MV-4-11 (cell line): ENCODE measurements at places on chromosomes 13 and 19.

- DNase-seq, result peak; percentile 22
Measured at GRCh38 chr13:30607908-30608307, 9.8 kb upstream of the USPL1 start.

DNA sequence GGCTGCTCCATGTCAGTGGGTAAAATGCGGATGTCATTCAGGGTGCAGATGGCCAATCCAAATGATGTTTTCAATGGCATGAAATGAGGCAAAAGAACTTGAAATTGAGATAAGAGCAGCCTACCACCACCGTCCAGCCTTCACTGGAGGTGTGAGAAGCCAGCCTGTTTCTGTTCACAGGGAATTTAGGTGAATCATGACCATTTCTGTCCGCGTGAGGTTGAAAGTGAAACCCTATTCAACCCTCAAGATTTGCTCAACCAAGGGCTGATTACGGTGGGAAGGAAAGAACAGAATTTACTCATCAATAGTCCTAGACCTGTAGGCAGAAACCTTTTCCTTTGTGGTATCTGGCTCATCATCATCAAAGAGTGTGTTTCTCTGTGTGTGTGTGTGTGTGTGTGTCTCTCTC lies 370.7 kb downstream of the COG6 start:
- no peak for DNase-seq

- no peak for DNase-seq
Measured at GRCh38 chr19:29624489-29625185, 18.6 kb downstream of the POP4 start.

- DNase-seq, result peak; percentile 94
Measured at GRCh38 chr19:3185461-3186159, at the start of gene NCLN. NCLN (plus strand) TSS chr19:3185930; CDS start chr19:3186031, 101 bp downstream.

- peak; percentile 99 for DNase-seq
Measured at GRCh38 chr19:10928563-10929401, at the start of the genes TIMM29 and YIPF2. TIMM29 (plus strand) TSS chr19:10928811; CDS start chr19:10928823, 12 bp downstream. YIPF2 (minus strand) TSS chr19:10928639; CDS start chr19:10928410, 229 bp downstream.

DNA sequence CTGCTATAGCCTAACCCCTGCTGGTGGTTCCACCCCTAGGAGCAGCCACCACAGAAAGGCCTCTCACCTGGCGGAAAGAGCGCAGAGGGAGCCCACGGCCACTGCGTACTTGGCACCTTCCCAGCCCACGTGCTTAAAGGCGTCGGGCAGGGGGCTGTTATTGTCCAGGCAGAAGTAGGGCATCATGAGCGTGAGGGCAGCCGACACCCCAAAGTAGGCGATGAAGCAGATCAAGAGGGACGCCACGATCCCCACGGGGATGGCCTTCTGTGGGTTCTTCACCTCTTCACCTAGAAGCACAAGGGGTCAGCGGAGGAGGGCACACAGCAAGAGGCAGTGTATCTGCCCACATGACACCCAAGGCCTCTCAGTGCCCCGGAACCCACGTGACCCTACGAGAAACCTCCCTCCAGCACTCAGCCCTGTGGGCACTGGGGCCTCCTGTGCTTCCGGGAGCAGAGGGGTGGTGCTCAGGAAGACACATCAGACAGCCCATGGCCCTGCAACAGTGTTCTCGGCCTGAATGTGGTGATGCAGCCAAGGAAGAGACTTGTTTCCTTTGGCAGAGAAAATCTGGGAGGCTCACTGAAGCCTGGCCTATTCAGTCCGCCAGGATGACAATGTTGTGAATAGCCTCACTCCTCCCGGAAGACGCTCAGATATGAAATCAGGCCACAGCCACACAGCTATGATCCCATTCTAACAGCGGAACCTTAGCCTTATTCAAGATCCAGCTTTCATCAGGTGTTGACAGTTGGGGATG lies 72.1 kb downstream of the SLC7A1 start:
- no peak for DNase-seq

DNA sequence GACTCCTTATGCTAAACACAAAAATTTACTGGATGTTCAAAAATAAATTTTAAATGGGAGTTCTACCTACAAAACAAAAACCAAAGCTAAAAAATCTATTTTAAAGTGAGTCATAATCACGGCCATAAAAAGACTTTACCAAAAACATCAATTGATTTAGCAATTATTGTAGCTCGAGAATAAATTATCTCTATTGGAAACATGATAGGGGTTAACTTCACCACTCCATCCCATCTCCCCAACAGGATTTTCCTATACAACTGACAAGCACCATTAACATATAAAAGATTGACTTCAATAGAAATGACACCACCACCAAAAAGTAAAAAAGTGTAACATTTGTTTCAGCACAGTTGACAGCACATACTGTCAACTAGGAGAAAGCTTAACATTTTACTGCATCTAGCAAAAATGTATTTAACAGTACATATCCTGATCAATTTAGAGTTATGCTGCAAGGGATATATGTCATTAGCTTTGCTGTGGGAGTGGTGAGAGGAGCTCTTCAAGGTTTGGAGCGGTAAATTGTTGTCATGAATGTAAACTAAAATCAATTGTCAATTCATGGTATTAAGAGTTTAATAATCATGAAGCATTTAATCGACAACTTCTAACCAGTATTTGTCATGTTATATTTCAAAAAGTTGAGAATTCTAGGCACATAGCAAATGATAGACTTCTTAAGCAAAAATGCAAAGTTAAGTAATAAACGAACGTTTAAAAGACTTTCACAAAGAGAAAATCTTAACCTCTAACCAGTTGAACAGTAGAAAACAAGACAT lies 3.8 kb downstream of the UBL3 start:
- no peak for DNase-seq

- DNase-seq, result no peak
Measured at GRCh38 chr19:38736413-38737280, 7.6 kb downstream of the CAPN12 start.

GRCh38 chr19:29964171-29964570 lies 22.1 kb downstream of the URI1 start:
- DNase-seq, result no peak

GRCh38 chr19:32676186-32676894 lies 692 bp downstream of the RGS9BP start:
- no peak for DNase-seq

GRCh38 chr13:25345576-25345975 lies 26.2 kb upstream of the ATP8A2 start:
- no peak for DNase-seq

GRCh38 chr13:78576261-78576660 lies 27.1 kb downstream of the POU4F1 start:
- peak; percentile 83 for DNase-seq

DNA sequence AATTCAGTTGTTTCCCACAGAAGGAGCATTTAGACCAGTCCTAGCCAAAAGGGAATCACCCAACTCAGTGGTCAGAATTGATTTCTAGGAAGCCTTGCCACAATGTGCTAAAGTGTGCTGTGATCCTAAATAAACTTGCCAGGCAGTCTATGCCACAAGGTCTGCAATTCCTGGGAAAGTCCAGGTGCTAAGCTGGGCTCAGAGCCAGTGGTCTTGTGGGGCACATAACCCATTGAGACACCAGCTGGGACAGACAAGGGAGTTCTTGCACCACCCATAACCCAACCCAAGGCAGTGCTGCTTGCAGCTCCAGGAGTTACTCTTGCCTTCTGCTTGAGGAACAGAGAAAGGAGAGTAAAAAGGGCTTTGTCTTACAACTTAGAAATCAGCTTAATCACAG lies 489.5 kb upstream of the SPRY2 start:
- DNase-seq, result no peak

DNA sequence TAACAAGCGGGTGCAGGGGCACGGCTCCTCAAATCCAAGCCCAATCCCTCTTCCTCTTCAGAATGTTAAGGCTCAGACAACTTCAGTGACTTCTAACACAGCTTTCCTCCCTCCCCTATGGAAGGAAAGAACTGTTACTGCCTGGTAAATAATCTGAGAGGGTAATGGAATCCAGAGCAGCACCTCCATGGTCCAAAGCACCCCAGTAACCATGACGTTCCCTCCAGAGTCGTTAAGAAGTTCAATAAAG lies 969 bp downstream of the AKT2 start:
- DNase-seq, result no peak

DNA sequence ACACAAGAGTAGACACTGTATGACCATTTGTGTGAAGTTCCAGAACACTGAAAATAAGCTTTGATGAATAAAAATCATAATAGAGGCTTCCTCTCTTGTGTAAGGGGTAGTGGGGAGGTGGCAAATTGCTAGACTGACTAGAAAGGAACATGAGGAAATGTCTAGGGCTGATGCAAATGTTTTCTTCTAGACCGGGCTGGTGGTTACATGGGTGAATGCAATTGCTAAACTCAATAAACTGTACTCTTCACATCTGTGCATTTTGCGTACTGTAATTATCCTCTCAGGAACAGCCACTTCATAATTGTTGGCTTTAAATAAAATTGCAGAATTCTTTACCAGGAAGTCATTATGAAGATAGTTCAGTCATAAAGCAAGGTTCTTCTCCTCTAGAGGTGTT lies 5.2 kb upstream of the KBTBD7 start:
- peak; percentile 6 for DNase-seq

DNA sequence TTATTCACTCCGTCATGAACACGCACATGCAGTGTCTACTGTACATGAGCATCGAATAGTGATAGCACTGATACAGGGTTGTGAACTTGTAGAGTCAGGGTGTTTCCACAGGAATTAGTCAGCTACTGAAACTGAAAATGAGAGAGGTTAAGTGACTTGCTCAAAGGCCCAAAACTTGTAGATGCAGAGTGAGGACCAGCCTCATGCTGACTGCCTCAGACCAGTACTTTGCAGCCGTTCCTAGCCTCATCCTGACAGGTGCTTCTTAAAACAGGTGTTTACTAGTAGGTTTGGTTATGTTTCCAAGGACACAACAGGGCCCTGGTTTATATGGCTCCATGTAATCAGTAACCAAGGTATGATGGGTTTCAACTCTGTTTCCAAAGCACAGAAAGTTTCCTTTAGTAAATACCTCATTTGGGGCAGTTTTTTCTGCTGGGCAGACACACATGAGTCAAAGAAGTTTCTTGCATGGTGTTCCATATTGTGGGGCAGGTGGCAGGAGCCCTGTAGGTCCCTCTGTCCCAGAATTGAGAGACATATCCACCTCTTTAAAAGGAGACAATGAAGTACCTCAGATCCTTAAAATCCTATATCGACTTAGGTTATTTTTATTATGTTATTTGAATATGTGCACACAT lies 16.0 kb downstream of the FGF9 start:
- no peak for DNase-seq

DNA sequence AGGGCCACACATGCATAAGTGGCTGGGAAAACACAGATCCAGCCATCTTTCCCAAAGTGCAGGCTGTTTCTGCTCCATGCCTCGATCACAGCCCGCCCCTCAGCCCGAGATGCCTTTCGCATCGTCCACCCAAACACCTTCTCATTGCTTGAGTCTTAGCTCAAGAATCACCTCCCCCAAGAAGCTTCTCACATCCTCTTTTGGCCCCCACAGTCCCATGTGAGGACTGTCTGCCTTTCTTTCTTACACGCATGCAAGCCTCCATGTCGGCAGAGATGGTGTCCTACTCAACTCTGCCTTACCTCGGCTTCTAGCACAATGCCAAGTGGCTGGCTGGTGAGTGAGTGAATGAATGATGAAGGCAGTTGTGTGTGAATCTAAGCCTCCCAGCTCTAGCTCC lies 18.1 kb upstream of the GSX1 start:
- peak; percentile 51 for DNase-seq

- DNase-seq, result no peak
Measured at GRCh38 chr13:36074659-36075058, 56.5 kb downstream of the DCLK1 start.

GRCh38 chr13:89066868-89067466 lies 1395.8 kb downstream of the SLITRK5 start:
- peak; percentile 69 for DNase-seq

DNA sequence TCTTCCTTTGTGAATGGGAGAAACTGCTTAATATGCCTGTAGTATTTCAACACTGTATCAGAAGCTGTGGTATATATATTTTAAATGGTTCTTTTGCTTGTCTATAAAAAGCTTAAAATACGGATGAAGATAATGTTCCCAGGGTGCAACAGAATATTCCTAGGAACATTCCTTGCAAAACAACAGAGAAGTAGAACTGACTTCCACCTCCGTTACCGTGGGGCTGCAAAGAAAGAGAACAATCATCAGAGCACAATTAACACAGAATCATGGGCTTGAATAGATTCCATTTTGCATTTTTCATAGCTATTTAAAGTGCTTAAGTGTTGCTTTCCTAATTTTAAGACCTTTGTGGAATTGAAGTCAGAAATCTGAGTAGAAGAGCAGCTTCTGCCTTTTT lies 1227.7 kb downstream of the EFNB2 start:
- DNase-seq, result no peak

- peak; percentile 4 for DNase-seq
Measured at GRCh38 chr13:73870970-73871935, 263.0 kb downstream of the KLF12 start.

- DNase-seq, result no peak
Measured at GRCh38 chr13:24745861-24746617, 17.9 kb upstream of the RNF17 start.

DNA sequence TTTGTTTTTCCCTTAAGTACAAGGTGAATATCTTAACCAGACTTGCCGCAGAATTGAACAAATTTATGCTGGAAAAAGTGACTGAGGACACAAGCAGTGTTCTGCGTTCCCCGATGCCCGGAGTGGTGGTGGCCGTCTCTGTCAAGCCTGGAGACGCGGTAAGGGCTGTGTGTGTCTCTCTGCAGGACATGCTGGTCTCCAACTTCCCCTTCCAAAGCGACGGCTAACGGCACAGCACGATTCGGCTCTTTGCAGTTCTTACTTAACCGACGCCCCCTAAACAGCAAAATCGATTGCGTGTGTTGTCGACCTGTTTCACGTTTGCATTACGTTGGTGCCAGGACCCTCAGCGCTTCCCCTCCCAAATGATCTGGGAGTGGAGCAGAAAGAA lies 73.2 kb downstream of the GGACT start:
- peak; percentile 59 for DNase-seq

GRCh38 chr13:103734837-103735236 lies 668.6 kb upstream of the SLC10A2 start:
- peak; percentile 55 for DNase-seq

DNA sequence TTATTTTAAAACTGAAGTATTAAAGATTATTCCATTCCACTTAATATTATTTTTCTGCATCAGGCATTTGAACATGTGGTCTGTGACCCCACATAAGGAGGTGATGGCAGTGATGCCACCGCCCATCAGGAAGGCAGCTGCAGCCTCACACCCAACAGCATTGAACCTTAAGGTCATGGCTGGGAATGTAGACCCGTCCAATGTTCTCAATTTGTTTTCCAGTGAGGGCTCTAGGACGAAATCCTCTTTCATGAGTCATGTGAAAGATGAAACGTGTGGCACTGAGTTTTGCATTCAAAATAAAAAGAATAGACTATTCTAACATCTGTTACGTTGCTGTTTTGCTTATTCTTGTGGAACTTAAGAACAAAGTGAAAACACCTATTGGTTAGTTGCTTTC lies 74.5 kb upstream of the ANKRD10 start:
- no peak for DNase-seq
